LHCN-M2 (cell line): ENCODE measurements at places on chromosomes 4 and X. TPM values are rescaled to one million over a fixed set of nuclear protein-coding genes. Genes with fewer than 3 reads are reported as not detected.

ENPEP gene
- 0.13 and 0.17 TPM in 2 replicates for total RNA-seq

RAB33A gene
- 0.71 TPM in 1 of 2 replicates, not detected in the other for total RNA-seq

DNA sequence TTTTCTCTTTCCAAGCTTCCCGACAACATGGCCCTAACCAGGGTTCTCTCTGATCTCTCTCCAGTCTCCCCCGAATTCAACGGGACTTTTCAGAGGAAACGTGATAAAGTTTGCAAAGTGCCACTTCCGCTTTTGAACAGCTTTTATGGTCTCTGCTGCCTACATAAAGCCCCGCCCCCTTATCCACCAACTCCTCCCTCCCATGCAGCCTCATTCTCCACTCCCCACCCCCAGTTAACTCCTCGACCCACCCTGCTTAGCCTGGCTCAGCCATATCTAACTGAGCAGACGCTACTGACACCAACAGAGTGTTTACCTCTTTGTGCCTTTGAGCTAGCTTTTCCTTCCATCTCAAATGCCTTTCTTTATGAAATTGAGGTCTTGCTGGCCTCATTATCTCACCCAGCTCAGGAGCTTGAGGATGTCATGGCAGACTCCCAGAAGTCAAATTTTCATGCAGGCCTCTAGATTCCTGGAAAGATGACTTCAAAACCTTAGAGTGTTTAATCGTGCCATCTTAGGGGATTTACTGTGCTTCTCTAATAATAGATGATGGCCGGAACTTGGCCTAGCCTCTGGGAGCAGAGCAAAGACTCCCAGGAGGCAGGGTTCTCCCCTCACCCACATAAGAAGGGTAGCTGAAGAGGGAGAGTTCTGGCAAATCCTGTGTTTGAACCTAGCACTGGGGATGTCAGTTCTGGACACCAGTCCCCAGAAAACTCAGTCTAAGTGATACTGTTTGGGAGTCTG lies 606.0 kb downstream of the BCOR start:
- no peak for DNase-seq

- no peak for DNase-seq
Measured at GRCh38 chrX:65508851-65509250, 25.7 kb downstream of the LAS1L start.

- peak; percentile 9 for DNase-seq
Measured at GRCh38 chrX:123731987-123732669, 724 bp downstream of the THOC2 start.

GRCh38 chr4:16641971-16642370 lies 256.5 kb downstream of the LDB2 start:
- DNase-seq, result no peak

DNA sequence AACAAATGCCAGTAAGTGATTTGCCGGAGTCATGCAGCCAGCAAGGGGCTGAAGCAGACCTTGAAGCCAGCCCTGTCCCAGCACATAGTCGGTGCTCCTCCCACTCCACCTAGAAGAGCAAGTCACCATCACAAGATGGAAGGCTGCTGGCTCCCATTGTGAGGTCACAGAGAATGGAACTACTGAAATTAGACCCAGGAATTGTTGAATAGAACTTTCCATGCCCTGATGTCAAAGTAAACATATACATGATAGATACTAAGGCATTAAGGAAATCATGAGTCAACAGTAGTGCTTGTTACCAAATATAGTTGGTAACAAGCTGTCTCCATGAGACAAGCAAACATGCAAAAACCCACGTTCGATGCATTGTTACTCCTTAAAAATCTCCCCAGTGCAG lies 177.1 kb upstream of the MID1 start:
- DNase-seq, result peak; percentile 6

DNA sequence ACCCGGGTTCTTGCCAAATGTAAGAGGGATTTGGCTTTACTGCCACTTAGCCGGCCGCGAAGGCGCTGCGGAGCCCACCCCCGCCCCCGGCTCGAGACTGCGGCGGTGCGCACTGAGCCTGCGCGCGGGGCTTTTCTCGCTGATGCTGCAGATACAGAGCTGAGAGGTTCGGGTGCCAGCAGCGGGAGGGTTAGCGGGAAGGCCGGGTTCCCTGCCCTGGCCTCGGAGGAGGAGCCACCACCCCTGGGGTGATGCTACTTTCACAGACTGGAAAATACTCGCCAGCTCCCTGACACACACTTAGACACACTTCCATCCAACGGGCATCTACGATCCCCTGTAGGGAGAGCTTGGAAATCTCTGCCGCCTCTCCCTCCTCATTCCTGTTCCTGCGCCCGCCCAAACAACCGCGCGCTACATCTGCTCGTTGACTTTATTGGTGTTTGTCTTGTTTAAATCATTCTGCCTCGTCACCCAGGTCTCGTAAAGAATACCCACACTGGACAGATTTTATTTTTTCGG lies 2.1 kb upstream of the PCDH7 start:
- peak; percentile 75 for DNase-seq

DNA sequence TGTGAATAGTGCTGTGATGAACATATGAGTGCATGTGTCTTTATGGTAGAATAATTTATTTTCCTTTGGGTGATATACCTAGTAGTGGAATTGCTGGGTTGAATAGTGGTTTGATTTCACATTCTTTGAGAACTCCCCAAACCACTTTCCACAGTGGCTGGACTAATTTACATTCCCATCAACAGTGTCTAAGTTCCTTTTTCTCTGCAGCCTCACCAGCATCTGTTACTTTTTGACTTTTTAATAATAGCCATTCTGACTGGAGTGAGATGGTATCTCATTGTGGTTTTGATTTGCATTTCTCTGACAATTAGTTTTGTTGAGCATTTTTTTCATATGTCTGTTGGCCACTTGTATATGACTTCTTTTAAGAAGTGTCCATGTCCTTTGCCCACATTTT lies 29.1 kb downstream of the JADE3 start:
- DNase-seq, result no peak

DNA sequence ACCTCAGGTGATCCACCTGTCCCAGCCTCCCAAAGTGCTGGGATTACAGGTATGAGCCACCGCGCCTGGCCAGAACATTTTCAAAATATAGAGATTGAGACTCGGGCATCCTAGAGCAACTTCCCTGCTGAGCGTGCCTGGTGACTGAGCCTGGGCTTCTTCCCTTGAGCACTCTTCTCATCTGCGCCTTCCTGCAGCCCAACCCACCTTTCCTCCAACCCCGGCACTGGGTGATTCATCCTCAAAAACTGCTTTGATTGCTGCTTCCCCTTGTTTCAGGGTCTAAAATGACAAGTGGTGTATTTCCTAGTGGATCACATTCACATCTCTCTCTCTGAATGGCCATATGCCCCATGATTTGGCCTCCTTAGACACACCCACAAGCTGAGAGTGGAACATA lies 37.8 kb downstream of the PHKA2 start:
- no peak for DNase-seq

DNA sequence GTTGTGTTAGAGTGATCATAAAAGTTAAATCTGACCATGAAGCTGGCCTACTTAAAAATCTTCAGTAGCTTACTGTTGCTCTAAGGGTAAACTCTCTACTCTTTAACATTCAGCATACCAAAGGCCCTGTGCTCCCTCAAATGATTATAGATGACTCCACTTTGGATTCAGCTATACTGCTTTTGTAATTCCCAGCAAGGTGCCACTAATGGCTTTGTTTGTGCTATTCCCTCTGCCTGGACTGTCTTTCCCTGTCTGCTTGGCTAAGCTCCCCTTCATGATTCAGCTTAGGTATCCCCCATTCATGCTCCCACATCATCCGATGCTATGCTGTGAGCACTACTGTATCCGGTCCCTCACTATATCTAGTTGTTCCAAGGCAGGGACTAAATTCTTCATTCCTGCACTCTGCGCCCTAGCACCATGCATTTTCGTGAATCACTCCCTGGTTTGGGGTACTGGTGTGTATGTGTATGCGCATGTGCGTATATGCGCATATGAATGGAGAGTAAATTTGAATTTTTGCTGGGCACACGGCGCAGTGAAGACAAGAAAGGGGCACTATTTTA lies 453 bp upstream of the PBDC1 start:
- DNase-seq, result no peak

TMSB15A gene
- total RNA-seq, result 14.5 and 20.8 TPM in 2 replicates

SCOC gene
- total RNA-seq, result 80.9 and 86.6 TPM in 2 replicates

SMARCA1 gene
- 38.0 and 42.6 TPM in 2 replicates for total RNA-seq
